Colonic mucosa (tissue), 4 donors: ENCODE measurements at places on chromosomes 2 and 18. TPM values are rescaled to one million over a fixed set of nuclear protein-coding genes. Genes with fewer than 3 reads are reported as not detected.

RNF152 gene
- total RNA-seq = 29.8 TPM

HS1BP3 gene
- total RNA-seq = 21.2 TPM

IL1RN gene
- 1.5 TPM for total RNA-seq

DNA sequence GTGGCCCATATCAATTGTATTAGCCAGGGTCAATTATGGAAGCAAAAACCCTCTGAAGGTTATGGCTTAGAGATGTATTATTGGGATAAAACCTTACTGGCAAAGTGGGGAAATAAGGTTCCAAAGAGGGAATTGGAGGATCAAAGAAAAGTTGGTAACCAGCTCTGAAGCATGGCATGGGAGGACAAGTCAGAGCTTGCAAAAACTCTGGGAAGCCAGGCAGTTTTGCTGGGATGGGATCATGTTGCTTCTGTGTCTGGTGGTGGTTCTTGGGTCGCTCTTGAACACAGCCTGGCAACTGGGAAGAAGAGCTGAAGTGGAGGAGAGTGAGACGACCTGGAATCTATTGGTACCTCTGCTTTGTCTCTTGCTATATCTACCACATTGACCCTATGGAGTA is 162.6 kb downstream of the PMAIP1 start:
- no peak for DNase-seq

GRCh38 chr2:157106950-157107349 is 150.6 kb upstream of the GALNT5 start:
- no peak for DNase-seq

- DNase-seq = no peak
These were observed 431.4 kb downstream of the GRB14 start for GRCh38 chr2:164189851-164190250.

GRCh38 chr18:3520230-3521085 is 70.5 kb downstream of the TGIF1 start:
- DNase-seq = no peak

DNA sequence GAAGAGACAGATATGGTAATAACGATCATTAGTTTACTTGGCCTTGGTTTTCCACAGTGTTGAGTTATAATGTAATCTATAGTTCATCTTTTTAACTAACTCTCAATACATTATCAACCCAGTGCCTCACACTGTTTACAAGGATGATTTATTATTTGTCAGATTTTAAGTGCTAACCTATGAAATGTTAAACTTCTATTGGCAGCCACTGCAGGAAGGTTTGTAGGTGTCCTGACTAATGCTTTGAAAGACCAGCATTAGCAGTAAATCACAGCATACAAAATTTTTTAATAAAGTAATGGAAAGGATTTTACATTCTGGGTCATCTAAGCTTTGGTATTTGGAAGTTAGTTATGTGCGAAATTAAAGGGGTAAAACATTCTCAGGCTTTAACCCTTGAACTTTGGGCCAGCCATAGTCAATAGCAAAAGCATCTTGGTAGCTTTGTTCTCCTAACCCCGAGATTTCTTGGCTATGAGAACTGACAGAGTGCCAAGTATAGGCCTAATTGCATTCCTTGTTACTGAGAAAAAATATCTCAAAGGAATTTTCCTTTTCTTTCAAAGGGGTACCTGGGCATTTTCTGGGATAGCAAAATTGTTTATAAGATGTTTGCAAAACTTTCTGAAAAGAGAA is 30.6 kb downstream of the SPATS2L start:
- no peak for DNase-seq

DNA sequence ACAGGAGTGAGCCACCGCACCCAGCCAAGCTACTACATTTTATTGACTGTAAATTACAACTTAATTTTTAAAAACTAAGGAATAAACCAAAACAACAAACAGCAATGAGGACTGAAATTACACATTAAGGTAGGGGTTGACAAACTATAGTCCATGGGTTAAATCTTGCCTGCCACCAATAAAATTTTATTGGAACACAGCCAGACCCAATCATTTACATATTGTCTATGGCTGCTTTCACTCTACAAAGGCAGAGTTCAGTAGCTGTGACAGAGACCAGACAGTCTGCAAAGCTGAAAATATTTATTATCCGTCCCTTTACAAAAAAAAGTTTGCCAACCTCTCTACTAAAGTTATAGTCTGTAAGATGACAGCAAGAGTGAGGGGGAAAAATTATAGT is 24.3 kb upstream of the UGP2 start:
- DNase-seq = no peak

DNA sequence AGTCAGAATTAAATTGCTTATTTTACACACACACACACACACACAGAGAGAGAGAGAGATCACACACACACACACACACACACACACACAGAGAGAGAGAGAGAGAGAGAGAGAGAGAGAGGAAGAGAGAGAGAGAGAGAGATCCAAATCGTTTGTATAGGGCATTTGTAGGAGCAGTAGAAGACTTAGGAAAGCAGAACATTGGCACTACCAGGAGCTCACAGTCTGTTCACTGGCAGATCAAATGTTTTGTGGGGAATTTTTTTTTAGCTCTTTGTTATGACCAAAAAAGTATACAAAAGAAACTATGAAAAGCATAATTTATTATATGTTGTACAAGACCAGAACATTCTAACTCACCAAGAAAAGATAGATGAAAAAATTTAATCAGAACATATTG is 81.8 kb downstream of the MBD5 start:
- DNase-seq = no peak

GRCh38 chr18:67217551-67218166 is 298.9 kb downstream of the DSEL start:
- peak; percentile 46 for DNase-seq

- DNase-seq = no peak
These were observed 1.2 kb downstream of the EFEMP1 start for GRCh38 chr2:55922291-55922907.

DNA sequence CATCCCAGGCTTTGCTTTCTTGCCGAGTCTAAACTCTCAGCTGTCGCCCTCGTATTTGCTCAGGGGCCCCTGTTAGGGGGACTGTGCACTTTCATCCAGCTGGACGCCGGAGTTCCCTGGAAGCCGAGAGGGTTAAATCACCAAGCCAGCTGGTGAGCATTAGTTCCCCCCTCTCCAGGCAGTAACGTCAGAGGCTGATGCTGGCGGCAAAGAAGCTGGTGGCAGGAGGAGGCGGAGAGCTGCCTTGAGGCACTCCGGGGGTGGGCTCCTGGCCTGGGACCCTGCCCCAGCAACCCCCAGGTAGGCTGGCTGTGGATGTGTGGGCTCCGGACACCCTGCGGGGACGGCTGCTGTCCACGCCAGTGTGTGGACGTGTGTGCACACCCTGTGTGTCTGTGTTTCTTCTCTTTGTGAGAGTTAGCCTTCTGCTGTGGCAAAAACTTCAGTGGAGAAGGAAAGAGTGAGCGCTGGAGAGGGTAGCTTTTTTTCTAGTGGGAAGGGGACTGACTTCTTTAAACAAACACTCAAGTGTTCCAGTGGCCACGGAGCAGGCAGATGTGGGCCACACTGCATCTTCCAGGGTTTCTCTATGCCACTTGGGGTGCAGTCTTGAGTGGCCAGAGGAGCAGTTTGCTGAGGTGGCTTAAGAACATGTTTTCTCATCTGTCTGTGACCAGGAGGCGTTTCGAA is 84.7 kb downstream of the GLI2 start:
- no peak for DNase-seq
